Esophagus muscularis mucosa (tissue), 4 donors: ENCODE measurements at places on chromosomes 6 and 20. TPM values are rescaled to one million over a fixed set of nuclear protein-coding genes. Genes with fewer than 3 reads are reported as not detected.

- H3K27me3 ChIP-seq: no peaks in the 10 kb centered on the region
- H3K36me3 ChIP-seq: no peaks in the 10 kb centered on the region
- peaks cover 69% of the 10 kb centered on the region for H3K4me1 ChIP-seq
- H3K27ac ChIP-seq: peak overlapping the region; percentile 63
- no peak for DNase-seq
These were observed 26.8 kb downstream of the MAPK14 start for GRCh38 chr6:36054415-36054814.

GRCh38 chr6:2147261-2147660 is 98.1 kb downstream of the GMDS start:
- no peak for DNase-seq
- no peak overlapping the region for H3K27ac ChIP-seq
- H3K4me3 ChIP-seq: no peak overlapping the region
- no peaks in the 10 kb centered on the region for H3K36me3 ChIP-seq
- no peaks in the 10 kb centered on the region for H3K4me1 ChIP-seq

DNA sequence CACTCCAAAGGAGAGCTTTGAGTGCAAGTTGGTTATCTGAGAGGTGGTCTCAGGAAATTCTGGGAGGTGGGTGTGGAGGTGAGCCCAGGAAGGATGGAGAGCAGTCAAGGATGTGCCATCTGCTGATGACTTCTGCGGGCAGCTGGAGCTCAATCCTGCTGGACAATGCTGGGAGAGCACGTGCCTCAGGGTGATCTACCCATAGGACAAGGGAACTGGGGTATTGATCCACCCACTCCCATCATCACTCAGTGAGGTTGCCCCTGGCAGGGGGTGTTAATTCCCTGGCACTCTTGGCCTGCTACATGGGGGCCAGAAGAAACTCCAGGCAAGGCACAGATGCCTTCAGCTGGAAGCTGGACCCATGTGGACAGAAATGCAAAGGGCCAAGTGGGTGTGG is 7.1 kb upstream of the ZBP1 start:
- peaks cover 20% of the 10 kb centered on the region for H3K4me1 ChIP-seq
- H3K4me3 ChIP-seq: no peak overlapping the region
- peak overlapping the region; percentile 65 for H3K27ac ChIP-seq
- H3K27me3 ChIP-seq: no peaks in the 10 kb centered on the region

- H3K27ac ChIP-seq: no peak overlapping the region
- peaks cover 62% of the 10 kb centered on the region for H3K27me3 ChIP-seq
- no peak for DNase-seq
- no peaks in the 10 kb centered on the region for H3K4me1 ChIP-seq
- H3K4me3 ChIP-seq: no peak overlapping the region
- H3K36me3 ChIP-seq: no peaks in the 10 kb centered on the region
These were observed 34.3 kb downstream of the KCNQ2 start for GRCh38 chr20:63438121-63438520.

- H3K27me3 ChIP-seq: no peaks in the 10 kb centered on the region
- peaks cover 40% of the 10 kb centered on the region for H3K4me1 ChIP-seq
These were observed 503 bp downstream of the PPDPF start for GRCh38 chr20:63520934-63521601.

The LYRM4 gene
- 19.7 TPM for total RNA-seq

The KCNK17 gene
- total RNA-seq: 0.17 TPM

DNA sequence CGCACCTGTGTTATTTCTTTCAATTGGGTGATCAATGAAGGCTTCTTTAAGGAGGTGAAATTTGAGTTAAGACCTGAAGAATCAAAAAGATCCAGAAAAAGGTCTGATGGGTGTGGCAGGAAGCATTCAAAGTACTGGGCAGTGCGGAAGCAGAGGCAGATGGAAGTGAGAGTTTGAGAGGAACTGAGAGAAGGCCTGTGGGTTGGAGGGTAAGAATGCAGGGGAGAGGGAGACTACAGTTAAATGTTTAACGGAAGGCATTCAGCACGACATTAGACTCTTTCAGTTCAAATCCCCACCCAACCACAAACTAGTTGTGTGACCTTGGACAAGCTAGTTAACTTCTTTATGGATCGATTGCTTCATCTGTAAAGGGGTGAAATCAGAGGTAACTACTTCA is 50.5 kb upstream of the GCM1 start:
- no peaks in the 10 kb centered on the region for H3K4me1 ChIP-seq
- no peaks in the 10 kb centered on the region for H3K36me3 ChIP-seq
- no peaks in the 10 kb centered on the region for H3K27me3 ChIP-seq
- no peak overlapping the region for H3K27ac ChIP-seq
- DNase-seq: no peak

GRCh38 chr6:104633125-104633524 is 226.6 kb downstream of the HACE1 start:
- H3K4me1 ChIP-seq: peaks cover 5% of the 10 kb centered on the region
- H3K36me3 ChIP-seq: no peaks in the 10 kb centered on the region
- H3K27me3 ChIP-seq: no peaks in the 10 kb centered on the region
- H3K27ac ChIP-seq: no peak overlapping the region

DNA sequence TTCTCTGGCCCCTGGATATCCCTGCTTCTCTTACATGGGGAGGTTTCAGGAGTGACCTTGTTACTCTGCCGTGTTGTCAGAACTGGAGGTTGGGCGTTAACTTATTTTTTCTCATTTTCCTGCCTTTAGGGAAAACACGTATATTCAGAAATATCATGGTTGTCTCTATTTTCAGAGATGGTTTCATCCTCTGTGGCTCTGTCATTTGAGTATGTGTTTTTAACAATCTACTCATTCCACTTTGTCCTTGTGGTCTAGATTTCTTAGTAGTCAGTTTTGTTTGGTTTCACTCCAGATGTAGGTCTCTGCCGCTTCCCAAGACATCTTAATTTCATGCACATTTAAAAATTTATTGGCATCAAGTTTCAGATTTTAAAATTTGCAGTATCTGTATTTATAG is 45.9 kb downstream of the KCNS1 start:
- H3K4me3 ChIP-seq: no peak overlapping the region
- H3K27ac ChIP-seq: no peak overlapping the region
- H3K27me3 ChIP-seq: no peaks in the 10 kb centered on the region
- H3K4me1 ChIP-seq: peaks cover 30% of the 10 kb centered on the region
- no peak for DNase-seq

DNA sequence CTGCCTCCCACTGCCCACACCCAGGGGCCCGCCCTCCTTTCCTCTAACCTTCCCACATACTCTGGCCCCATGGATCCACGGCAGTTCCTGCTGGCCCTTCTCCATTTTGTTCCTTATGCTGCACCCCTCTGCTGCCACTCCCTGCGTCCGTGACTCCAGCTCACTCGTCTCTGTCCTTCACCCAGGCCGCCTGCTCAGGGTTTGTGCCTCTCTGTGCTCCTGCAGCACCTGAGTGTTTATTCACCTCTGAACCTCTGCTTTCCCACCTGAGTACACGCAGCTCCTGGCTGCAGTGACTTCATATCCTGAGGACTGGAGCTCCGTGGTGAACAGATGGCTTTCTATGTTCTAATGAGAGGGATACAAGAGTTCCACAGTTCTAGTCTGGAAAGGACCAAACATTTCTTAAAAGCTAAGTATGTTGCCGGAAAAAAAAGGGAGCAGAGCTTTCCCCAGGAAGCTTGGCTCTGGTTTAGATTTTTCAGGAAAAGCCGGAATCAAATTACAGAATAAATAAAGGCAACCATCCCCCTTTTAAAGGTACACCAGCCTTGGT is 1.5 kb upstream of the GNRH2 start:
- H3K36me3 ChIP-seq: peaks cover 30% of the 10 kb centered on the region
- H3K27ac ChIP-seq: peak overlapping the region; percentile 62
- H3K27me3 ChIP-seq: no peaks in the 10 kb centered on the region
- no peak for DNase-seq
- H3K4me3 ChIP-seq: no peak overlapping the region

GRCh38 chr6:158611541-158612370 is 32.8 kb downstream of the DYNLT1 start:
- H3K27ac ChIP-seq: no peak overlapping the region
- no peaks in the 10 kb centered on the region for H3K27me3 ChIP-seq
- H3K4me3 ChIP-seq: no peak overlapping the region
- H3K4me1 ChIP-seq: peaks cover 3% of the 10 kb centered on the region

- no peaks in the 10 kb centered on the region for H3K27me3 ChIP-seq
- no peak overlapping the region for H3K27ac ChIP-seq
- peaks cover 44% of the 10 kb centered on the region for H3K36me3 ChIP-seq
- no peak for DNase-seq
- H3K4me1 ChIP-seq: no peaks in the 10 kb centered on the region
These were observed 118.3 kb downstream of the SLC23A2 start for GRCh38 chr20:4883051-4883450.

The RNF39 gene
- 0.11 TPM for total RNA-seq

DNA sequence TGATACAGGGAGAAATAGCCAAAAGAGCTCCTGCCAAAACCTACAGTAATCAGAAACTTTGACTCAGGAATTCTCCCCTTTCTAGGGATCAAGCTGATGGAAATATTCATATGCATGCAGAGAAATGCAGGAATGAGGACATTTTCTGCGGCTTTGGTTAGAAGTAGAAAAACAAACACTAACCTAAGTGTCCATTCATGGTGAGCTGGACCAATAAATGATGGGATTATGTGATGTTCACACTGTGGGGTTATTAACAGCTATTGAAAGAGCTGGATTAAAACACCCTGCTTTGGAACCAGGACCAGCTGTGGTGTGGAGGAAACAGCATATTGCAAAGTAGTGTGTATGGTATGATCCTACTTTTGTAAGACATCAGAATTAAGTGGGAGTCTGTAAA is 143.1 kb downstream of the SYCP2 start:
- no peaks in the 10 kb centered on the region for H3K4me1 ChIP-seq
- DNase-seq: peak; percentile 64
- H3K4me3 ChIP-seq: no peak overlapping the region
- H3K27ac ChIP-seq: no peak overlapping the region
- no peaks in the 10 kb centered on the region for H3K36me3 ChIP-seq
- H3K27me3 ChIP-seq: no peaks in the 10 kb centered on the region

GRCh38 chr20:37984018-37984785 is 49.1 kb downstream of the TTI1 start:
- no peak overlapping the region for H3K4me3 ChIP-seq
- H3K4me1 ChIP-seq: peaks cover 41% of the 10 kb centered on the region
- no peaks in the 10 kb centered on the region for H3K27me3 ChIP-seq

The FAXC gene
- total RNA-seq: 41.7 TPM
